ENCODE measurements at places on chromosomes 2 and 18. TPM values are rescaled to one million over a fixed set of nuclear protein-coding genes. Genes with fewer than 3 reads are reported as not detected.

DNA sequence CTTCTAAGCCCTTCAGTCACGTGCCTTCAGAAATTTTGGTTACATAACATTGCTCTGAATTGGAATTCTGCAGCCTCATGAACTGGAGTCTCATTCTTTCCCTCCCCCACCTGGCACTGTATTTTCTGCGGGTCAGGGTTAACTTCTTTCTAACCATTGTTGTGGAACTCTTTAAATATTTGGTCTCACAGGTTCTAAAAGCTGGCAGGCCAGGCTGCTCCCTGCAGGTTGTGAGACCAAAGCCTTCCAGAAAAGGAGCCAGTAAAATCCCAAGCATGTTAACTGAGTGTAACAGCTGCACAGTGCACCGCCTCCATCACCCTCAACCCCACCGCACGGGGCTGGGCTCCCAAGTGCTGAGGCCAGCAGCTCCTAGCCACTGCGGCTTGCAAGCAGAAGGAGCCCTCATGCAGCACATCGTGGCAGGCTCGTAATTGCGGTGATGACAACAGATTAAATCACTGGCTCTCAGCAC is 174.1 kb upstream of the ALPP start:
- DNase-seq = no peak

DNA sequence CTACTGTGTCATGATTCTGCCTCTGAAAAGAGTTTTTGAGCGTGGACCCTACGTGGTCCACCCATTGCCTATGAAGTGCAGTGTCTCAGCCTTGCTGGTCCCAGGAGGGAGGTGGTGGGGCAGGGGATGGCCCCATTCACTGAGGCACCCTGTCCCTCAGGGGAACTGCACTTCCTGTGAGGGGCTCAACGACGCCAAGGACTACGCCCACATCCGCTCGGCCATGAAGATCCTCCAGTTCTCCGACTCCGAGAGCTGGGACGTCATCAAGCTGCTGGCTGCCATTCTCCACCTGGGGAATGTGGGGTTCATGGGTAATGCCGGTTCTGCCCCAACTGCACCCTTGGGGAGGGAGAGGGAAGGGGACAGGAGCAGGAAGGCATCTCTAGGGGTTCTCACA is 42.5 kb downstream of the MYO7B start:
- peak; percentile 14 for DNase-seq

DNA sequence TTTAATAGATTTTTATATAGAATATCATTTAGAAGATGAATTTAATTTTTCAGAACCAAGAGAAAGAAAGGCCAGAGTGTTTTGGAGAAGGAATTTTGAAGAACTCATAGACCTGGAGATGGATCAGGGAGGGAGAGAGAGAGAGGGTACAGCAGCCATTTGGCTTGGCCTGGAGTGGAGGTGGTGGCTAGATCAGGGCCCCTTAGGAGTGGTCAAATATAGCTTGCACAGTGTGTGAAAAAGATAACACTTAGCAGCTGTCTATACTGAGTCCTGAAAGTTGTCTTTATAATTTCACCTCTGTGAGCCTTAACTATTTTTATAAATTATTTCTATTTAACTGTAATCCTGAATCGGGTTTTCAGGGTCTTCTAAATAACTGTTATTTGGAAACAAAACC is 38.8 kb upstream of the ACYP2 start:
- no peak for DNase-seq

DNA sequence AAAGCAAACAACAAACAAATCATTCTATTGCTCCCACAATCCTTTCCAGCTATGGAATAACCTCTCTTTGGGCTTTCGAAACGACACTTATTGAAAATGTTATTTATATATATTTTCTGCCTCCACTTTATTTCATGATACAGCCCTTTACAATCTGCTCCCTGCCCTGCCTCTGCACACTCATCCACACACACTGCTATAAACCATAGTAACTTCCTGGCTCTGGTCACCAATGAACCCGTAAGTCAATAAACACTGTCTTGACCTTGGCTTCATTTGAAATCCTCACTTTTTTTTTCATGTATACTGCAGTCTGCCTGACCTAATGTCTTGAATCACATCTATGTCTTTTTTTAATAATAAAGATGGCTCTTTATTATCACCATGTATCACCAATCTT is 161.5 kb downstream of the SLC39A10 start:
- DNase-seq = no peak

- DNase-seq = no peak
Observed at GRCh38 chr2:237888389-237888788, 29.0 kb downstream of the RAMP1 start.

DNA sequence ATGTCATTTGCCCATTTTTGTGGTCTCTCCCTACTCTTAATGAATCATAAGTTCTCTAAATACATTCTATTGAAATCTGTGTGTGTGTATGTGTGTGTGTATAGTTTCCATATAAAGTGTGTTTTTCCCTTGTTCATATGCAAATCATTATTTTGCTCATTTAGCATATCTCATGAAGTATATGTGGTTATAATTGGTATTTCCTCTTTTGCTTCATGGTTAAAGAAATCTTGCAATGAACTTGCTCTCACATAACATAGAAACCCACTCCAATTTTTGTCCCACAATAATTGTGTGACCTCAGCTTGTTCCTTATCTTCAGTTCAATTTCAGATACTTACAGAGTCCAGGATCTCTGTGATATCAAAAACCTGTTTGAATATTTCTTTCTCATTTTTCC is 1.2 kb downstream of the CPO start:
- no peak for DNase-seq

GRCh38 chr2:19187323-19188020 is 171.0 kb downstream of the OSR1 start:
- DNase-seq = no peak

DNA sequence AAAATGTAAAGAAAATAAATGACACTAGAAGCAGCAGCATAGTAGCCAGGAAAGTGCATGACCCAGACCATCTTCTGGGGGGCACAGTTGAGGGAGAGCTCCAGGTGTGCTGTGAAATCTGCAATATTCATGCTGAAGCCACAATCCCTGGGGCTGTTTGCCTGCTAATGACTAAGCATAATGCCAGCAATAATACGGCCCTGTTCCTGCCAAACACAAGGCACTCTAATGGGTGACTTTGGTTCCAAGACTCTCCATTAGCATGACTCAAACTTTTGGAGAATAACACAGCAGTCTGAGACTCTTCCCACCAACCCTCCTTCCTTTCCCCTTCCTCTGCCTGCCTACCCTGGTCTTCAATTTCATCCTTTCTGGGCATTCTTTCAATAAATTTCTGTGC is 77.9 kb upstream of the DOCK10 start:
- DNase-seq = no peak

DNA sequence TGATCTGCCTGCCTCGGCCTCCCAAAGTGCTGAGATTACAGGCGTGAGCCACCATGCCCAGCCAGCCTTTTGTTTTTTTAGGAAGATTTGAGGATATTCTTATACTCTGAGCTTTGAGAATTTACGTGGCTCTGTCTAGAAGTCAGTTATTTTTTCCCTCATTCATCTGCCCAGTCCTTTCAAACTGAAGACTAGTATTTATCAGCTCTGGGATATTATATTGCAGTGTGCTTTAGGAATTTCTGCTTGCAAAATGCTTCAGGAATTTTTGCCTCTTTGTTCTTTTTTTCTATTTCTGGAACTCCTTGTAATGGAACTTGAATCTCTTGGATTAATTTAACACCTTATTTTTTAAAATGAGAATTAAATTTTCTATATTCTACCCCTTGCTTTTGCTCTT is 22.6 kb downstream of the ACSL3 start:
- DNase-seq = no peak

DNA sequence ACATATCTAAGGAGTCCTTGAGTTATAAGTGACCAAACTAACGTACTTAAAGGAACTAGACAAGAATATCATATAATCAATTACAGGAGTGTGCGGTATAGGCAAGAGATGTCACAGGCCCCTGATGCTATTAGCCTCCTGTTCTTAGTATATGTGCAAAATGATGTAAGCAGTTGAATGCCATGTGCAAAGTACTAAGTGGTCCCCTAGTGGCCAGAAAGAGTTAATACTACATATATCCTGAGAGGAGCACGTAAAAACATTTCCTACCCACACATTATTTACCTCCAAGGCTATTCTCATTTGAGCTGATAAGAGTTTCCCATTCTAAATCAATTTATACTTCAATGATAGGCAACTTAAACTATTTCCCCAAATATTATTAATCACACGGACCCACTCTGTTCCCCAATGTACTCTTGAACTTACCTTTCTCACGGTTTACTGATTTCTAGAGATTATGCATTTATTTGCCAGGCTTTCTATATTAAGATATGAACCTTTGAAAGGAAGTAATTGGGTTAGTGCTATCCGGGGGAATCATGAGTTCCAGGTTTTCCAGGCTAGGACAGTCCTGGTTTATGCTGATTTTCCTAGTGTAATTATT is 158.0 kb upstream of the KLHL14 start:
- no peak for DNase-seq

- DNase-seq = no peak
Observed at GRCh38 chr18:74803769-74804168, 206.1 kb downstream of the ZNF407 start.

GRCh38 chr2:100853909-100854810 is 34.2 kb downstream of the NPAS2 start:
- DNase-seq = no peak

DNA sequence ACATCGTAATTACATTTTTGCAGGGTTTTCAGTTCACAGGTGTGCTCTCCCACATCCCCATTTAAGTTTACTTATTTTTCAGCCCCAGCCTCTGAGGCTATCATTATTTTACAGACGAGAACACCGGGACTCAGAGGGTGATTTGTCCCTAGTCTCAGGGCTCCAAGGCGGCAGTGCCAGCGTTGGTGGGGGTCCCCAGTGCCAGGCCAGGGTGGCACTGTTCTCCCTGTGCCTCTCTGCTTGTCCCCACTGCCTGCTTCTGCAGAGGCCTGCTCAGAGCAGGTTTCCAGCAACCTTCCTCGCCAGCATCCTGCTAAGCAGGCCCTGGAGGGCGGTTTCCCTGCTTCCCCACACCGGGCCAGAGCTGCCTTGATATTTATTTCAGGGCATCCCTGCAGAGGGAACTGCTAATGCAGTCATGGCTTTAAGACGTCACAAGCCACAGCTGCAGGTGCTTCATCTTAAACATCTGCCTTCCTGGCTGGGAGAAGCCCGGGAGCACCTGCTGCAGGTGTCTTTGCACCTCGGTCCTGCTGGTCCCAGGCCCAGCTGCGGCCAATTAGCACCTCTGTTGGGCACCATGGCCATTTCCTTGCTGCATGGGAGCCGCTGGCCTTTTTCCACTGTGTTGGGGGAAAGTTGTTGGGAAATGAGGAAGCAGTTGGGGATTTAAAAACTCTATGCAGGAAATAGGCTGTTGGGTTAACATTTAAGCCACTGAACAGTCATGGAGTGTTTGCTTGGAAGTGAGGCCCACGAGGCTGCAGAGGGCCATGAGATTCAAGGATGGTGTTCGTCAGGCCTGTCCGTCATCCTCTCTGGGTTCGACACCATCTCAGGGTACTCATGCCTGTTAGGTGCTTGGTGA is 22.8 kb downstream of the HPCAL1 start:
- no peak for DNase-seq

- DNase-seq = no peak
Observed at GRCh38 chr2:114049826-114050225, 159.9 kb downstream of the ACTR3 start.

DNA sequence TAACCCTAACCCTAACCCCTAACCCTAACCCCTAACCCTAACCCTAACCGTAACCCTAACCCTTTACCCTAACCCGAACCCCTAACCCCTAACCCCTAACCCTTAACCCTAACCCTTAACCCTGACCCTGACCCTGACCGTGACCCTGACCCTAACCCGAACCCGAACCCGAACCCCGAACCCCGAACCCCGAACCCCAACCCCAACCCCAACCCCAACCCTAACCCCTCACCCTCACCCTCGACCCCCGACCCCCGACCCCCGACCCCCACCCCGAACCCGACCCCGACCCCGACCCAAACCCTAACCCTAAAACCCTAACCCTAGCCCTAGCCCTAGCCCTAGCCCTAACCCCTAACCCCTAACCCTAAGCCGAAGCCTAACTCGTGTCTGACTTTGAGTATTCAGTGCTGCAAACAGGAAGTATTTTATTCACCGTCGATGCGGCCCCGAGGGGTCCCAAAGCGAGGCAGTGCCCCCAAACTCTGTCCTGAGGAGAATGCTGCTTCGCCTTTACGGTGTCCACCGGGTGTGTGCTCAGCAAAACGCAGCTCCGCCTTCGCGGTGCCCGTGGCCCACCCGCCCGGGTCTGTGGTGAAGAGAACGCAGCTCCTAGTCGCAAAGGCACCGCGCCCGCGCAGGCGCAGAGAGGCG is 36.0 kb downstream of the FAM110C start:
- no peak for DNase-seq

DNA sequence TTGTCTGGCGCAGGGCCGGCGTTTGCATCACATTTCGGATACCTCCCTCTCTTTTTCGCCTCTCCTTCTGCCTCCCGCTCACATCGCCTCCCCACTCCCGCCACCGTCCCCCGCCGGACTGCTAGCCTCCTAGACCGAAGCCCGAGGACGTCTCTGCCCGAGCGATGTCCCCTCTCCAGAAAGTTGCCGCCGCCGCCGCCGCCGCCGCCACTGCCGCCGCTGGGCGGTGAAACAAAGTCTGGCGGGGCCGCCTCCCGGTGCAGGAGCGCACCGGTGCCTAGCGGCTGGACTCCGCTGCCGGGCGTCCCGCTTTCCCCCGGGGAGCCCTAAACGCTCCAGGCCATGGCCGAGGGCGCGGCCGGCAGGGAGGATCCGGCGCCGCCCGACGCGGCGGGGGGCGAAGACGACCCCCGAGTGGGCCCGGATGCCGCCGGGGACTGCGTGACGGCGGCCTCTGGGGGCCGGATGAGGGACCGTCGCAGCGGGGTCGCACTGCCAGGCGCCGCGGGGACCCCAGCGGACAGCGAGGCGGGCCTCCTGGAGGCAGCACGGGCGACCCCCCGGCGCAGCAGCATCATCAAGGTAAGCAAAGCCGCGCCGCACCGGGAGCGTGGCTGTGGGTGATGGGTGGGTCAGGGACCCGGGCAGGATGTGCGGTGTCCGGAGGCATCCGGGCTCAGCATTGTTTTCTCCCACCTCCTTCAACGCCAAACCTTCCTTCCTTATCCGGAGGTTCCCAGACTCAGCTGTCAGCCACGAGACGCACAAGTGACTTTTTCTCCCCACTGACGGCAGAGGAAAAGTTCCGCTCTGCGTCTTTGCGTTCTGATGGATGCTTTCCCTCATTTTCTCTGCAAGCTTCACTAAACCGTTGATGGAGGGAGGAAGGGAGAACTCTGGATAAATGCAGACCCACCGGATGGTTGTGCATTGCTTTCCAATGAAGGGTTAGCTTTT is 643 bp downstream of the PLCL1 start:
- DNase-seq = peak; percentile 36

Gene TTN
- total RNA-seq = 2.3 TPM

Gene LIMS3
- 3.7 TPM for total RNA-seq

Gene NEB
- 0.45 TPM for total RNA-seq

Gene CNTNAP5
- total RNA-seq = not detected

Gene DHRS9
- not detected for total RNA-seq

Gene TXNDC2
- total RNA-seq = not detected

Gene SERPINB11
- total RNA-seq = not detected

Gene SP140
- total RNA-seq = 137 TPM

Gene LIMS4
- 3.7 TPM for total RNA-seq

Gene KCNK3
- not detected for total RNA-seq

Gene CYBRD1
- total RNA-seq = 0.88 TPM

Gene CHST10
- total RNA-seq = 3.1 TPM

Gene GKN2
- not detected for total RNA-seq
